ENCODE measurements at places on chromosomes 11 and 22. TPM values are rescaled to one million over a fixed set of nuclear protein-coding genes. Genes with fewer than 3 reads are reported as not detected.

The OR10AG1 gene
- polyA plus RNA-seq: not detected

The PRAME gene
- polyA plus RNA-seq: 1.7 TPM

The NXPE1 gene
- polyA plus RNA-seq: 0.10 TPM

DNA sequence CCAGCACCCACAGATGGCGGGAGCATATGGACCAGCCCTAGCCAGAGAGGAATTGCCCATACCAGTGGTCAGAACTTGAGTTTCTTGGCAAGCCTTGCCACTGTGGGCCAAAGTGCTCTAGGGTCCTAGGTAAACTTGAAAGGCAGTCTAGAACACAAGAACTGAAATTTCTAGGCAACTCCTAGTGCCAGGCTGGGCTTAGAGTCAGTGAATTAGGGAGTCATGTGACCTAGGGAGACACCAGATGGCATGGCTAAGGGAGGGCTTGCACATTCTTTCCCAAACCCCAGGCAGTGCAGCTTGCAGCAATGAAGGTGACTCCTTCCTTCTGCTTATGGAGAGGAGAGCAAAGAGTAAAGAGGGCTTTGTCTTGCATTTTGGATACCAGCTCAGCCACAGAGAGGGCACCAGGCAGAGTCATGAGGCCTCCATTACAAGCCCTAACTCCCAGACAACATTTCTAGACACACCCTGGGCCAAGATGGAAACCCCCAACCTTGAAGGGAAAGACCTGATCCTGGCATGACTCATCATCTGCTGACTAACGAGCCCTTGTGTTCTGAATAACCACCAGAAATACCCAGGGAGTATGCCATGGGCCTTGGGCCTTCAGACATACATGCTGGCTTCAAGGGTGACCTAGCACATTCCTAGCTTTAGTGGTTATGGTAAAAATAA, 19.2 kb upstream of the OR56A3 start:
- DNase-seq: no peak

DNA sequence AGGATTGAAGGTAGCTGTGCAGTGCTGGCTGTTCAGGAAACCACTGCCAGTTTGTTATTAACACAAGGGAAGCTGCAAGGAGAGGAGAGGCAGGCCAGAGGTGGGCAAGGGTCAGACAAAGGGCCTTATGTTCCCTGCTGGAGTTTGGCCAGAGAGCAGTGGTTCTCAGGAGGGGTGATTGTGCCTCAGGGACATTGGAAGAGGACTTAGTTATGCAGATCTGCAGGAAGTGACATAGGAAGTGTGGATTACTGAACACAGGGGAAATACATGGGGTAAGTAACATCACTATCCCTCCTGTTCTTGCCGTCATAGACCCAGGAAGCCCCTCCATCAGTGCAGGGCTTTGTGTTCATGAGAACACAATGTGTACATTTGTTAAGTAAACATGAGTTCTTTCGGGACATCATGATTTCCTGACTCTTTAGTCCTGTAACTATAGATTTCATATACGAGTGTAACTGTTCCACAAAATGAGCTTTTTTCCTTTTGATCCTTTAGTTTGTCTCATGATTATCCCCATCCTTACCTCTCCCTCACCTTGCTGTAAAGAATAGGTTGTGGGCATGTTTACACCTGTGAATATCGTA, 5.9 kb downstream of the SRRD start:
- DNase-seq: no peak

DNA sequence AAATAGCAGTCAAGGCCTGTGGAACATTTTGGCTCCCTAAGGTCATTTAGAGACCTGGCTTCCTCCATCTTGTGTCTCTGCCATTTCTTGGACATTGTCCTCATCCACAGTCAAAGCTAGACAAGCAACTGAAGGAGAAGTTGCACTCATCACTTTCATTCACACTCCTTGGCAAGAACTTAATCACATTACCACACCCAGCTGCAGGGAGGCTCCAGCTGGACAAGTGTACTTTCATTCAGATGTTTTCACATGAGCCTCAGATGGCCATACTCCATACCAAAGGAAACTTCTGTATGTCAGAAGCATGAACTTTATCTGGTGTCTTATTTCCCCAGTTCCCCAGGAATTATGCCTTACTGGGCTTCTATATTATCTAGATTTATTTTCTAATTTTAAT, 537.4 kb downstream of the TMEM135 start:
- DNase-seq: no peak

DNA sequence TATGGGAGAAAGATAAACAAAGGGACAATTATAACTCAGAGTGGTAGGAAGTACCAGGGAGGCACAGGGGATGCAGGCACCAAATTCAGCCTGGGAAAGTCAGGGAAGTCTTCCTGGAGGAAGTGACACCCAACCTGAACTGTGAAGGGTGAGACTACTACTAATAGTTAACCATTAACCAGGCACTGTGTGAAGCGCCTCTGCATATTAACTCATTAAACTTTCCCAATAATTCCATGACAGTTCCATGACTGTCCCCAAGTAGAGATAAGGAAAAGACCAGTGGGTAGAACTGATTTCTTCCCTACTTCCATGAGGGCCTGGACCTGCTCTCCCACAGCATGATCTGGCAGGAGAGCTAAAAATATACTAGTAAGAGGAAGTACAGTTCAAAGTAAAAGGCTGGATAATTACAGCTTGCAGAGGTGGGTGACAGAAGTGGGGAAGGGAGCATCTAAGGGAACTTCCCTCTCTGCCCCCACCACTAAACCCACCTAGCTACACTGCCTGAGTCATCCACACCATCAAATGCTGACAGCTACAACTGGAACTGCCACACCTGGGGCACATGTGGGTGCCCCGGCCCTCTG, 4.7 kb upstream of the AP1B1 start:
- no peak for DNase-seq
